H9 (cell line): ENCODE measurements at places on chromosomes 4 and X. TPM values are rescaled to one million over a fixed set of nuclear protein-coding genes. Genes with fewer than 3 reads are reported as not detected.

DNA sequence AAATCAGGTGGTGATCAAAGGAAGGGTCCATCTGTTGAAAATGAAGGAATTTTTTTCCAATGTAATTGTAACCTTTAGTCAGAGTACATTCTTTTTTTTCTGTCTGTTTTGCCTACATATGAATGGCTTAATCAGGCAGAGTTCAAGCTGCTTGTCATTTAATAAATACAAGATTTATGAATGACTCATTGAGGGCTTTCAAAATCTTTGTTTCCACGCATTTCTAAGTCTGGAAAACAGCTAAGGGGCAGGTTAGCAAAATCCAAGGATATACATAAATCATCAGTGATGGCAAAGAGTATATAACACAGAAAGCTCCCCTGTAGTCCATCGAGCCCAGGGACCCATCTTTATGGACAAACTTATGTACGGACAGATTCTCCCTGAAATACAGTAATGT lies 1.8 kb downstream of the CA5B start:
- H3K27ac ChIP-seq: no peak overlapping the region
- no peak overlapping the region for H3K4me3 ChIP-seq
- peaks cover 4% of the 10 kb centered on the region; the same call in 1 of the 2 replicates for H3K4me1 ChIP-seq
- DNase-seq: no peak
- no peaks in the 10 kb centered on the region for H3K36me3 ChIP-seq
- H3K27me3 ChIP-seq: no peaks in the 10 kb centered on the region

DNA sequence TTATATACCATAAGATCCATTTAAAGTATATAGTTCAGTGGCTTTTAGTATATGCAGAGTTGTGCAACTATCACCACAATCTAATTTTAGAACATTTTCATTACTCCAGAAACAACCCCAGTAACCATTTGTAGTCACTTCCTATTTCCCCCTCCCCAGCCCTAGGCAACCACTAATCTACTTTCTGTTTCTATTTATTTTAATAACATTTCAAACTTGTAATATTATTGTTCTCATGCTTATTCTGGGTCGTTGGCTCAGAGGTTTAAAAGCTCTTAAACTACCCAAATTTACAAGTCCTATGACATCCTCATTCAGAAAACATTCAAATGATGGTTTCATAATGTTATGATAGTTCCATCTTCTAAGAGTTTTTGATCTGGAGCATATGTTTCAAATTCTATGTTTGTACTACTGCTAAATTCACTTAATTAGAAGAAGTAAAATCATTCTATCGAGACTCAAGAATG lies 18.4 kb downstream of the XIAP start:
- H3K27ac ChIP-seq: no peak overlapping the region
- H3K4me1 ChIP-seq: no peaks in the 10 kb centered on the region
- no peak for DNase-seq

GRCh38 chr4:28488021-28488420 lies 1627.4 kb downstream of the STIM2 start:
- H3K27me3 ChIP-seq: no peaks in the 10 kb centered on the region
- no peak overlapping the region for H3K27ac ChIP-seq
- no peak overlapping the region for H3K4me3 ChIP-seq
- H3K4me1 ChIP-seq: peaks cover 5% of the 10 kb centered on the region
- no peak for DNase-seq
- H3K36me3 ChIP-seq: no peaks in the 10 kb centered on the region

GRCh38 chr4:21953653-21954052 lies 5.1 kb upstream of the KCNIP4 start:
- no peaks in the 10 kb centered on the region; the same call in 2 of the 3 replicates for H3K36me3 ChIP-seq
- no peaks in the 10 kb centered on the region; the same call in 1 of the 2 replicates for H3K27me3 ChIP-seq
- no peak for DNase-seq
- no peak overlapping the region for H3K27ac ChIP-seq
- no peaks in the 10 kb centered on the region for H3K4me1 ChIP-seq

MAGEA2B gene
- total RNA-seq: not detected in 2 replicates

GRCh38 chr4:2642968-2643367 lies 106.5 kb downstream of the FAM193A start:
- H3K4me1 ChIP-seq: no peaks in the 10 kb centered on the region
- H3K27me3 ChIP-seq: no peaks in the 10 kb centered on the region
- no peak overlapping the region for H3K27ac ChIP-seq

SHROOM3 gene
- total RNA-seq: 27.0 and 27.6 TPM in 2 replicates

DNA sequence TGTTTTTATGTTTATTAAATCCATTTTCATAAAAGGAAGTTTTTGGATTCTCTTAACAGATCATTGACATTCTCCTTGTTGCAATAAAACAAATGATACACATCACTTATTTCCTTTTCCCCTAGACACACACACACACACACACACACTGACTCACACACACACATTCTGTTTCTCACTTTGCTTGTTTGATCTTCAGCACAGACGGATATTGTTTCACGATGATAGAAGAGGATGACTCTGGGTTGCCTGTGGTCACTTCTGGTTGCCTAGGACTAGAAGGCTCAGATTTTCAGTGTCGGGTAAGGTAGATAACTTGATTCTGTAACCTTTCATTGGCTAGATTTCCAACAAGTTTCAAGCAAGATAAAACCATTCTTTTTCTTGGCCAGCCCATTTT lies 356.8 kb downstream of the BMPR1B start:
- no peaks in the 10 kb centered on the region for H3K4me1 ChIP-seq
- no peak for DNase-seq
- no peaks in the 10 kb centered on the region for H3K27me3 ChIP-seq

MAGEC2 gene
- not detected in 2 replicates for total RNA-seq

DNA sequence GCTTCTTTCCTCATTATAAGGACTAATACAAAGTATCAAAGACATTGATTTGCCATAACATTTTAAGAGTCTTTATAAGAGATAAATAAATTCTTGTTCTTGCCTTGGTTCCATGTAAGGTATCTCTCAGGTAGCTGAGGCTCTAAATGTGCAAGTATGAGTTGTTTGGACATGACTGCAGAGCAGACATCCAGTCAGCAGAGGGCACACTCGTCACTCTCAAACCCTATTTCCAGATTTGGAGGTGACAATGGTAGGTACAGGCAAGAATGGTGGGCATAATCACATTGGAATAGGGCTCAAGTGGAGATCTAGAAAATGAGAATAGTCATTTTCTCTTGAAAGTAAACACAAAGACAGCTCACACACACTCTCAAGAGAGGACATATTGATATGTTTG lies 133.3 kb upstream of the ZIC3 start:
- peaks cover 3% of the 10 kb centered on the region; the same call in 1 of the 3 replicates for H3K36me3 ChIP-seq
- H3K4me3 ChIP-seq: no peak overlapping the region
- peaks cover 6% of the 10 kb centered on the region; the same call in 1 of the 2 replicates for H3K4me1 ChIP-seq

DNA sequence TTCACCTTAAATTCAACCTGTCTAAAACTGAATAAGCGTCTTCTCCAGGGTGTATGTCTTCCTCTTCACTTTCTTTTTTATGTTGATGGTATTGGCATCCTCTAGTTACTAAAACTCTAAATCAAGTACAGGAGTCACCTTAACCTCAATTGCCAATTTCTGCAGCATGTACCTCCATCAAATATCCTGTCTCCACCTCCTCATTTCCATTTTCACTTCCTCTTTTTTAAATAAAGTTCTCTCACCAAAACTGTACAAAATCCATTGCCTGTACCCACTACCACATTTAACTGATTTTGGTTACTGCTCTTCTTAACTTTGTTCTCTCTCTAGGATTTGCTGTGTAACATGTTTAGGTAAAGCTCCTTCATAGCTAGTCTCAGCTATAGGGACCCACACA lies 9.2 kb upstream of the NPFFR2 start:
- no peak overlapping the region for H3K4me3 ChIP-seq
- no peaks in the 10 kb centered on the region; the same call in 1 of the 2 replicates for H3K4me1 ChIP-seq
- no peak overlapping the region for H3K27ac ChIP-seq
- no peak for DNase-seq
- H3K36me3 ChIP-seq: no peaks in the 10 kb centered on the region
- no peaks in the 10 kb centered on the region for H3K27me3 ChIP-seq

- no peaks in the 10 kb centered on the region for H3K4me1 ChIP-seq
- DNase-seq: no peak
- H3K36me3 ChIP-seq: no peaks in the 10 kb centered on the region; the same call in 2 of the 3 replicates
- no peak overlapping the region for H3K4me3 ChIP-seq
- H3K27me3 ChIP-seq: no peaks in the 10 kb centered on the region
- H3K27ac ChIP-seq: no peak overlapping the region
These were observed 7.8 kb upstream of the WDR1 start for GRCh38 chr4:10124167-10124930.

DNA sequence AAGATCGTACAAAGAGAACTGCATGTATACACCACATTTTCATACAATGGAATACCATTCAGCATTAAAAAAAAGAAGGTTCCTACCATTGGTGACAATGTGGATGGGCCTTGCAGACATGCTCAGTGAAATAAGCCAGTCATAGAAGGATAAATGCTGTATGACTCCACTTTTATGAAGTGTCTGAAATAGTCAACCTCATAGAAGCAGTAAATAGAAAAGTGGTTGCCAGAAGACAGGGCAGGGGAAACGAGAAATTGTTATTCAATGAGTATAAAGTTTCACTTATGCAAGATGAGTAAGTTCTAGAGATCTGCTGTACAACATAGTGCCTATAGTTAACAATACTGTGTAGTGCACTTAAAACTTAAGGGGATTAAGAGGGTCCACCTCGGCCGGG lies 257.5 kb upstream of the FTHL17 start:
- no peaks in the 10 kb centered on the region for H3K27me3 ChIP-seq
- no peak overlapping the region for H3K27ac ChIP-seq
- no peak overlapping the region for H3K4me3 ChIP-seq
- H3K4me1 ChIP-seq: no peaks in the 10 kb centered on the region
- no peak for DNase-seq

DNA sequence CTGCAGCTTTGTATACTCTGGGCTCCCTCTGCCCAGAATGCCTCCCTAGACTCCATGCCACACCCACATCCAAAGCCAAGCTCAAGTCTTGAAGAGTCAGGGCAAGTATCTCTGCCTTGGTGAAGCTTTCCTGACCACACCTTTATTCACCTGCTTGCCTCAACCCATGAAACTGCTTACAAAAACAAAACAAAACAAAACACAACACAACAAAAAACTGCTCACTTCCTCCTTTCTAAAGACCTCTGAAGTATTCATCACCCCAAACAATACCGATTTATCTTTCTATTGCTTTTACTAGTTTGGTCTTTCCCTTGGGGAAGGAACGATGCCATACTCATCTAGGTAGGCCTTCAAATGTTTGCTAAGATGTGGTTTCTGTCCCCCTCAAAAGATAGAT lies 45.0 kb downstream of the TMEM165 start:
- no peak overlapping the region for H3K27ac ChIP-seq
- DNase-seq: no peak
- no peaks in the 10 kb centered on the region for H3K27me3 ChIP-seq
- H3K4me3 ChIP-seq: no peak overlapping the region
- H3K36me3 ChIP-seq: peaks cover 32% of the 10 kb centered on the region
- H3K4me1 ChIP-seq: no peaks in the 10 kb centered on the region

GRCh38 chrX:108267557-108267956 lies 170.7 kb downstream of the COL4A6 start:
- H3K36me3 ChIP-seq: no peaks in the 10 kb centered on the region; the same call in 2 of the 3 replicates
- no peak overlapping the region for H3K27ac ChIP-seq
- H3K4me3 ChIP-seq: no peak overlapping the region
- DNase-seq: no peak
- H3K4me1 ChIP-seq: no peaks in the 10 kb centered on the region

DNA sequence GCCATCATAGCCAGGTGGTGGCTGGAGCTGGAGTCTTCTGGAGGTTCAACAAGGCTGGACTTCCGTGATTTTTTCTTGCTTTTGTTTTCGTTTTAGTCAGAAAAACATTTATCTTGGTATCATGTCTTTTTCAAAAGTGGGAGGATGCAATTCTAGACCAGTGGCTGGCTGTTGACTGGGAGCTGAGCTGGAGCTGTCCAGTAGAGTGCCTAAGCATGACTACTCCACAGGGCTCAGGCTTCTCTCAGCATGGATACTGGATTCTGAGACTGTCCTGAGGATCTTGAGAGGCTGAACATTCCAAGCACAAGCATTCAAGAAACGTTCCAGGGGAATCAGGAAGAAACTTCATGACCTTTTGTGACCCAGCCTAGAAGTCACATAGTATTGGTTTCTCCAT lies 598.1 kb downstream of the MID1IP1 start:
- no peak for DNase-seq
- 0 out of 2 replicates have a peak, but pooled peaks cover 2% of the 10 kb centered on the region for H3K36me3 ChIP-seq
- H3K4me3 ChIP-seq: no peak overlapping the region
- no peak overlapping the region for H3K27ac ChIP-seq
- no peaks in the 10 kb centered on the region for H3K4me1 ChIP-seq

GRCh38 chr4:185445209-185445608 lies 19.4 kb upstream of the UFSP2 start:
- H3K4me1 ChIP-seq: no peaks in the 10 kb centered on the region
- no peak overlapping the region for H3K4me3 ChIP-seq
- no peaks in the 10 kb centered on the region; the same call in 1 of the 2 replicates for H3K27me3 ChIP-seq
- DNase-seq: no peak
- no peaks in the 10 kb centered on the region for H3K36me3 ChIP-seq

DNA sequence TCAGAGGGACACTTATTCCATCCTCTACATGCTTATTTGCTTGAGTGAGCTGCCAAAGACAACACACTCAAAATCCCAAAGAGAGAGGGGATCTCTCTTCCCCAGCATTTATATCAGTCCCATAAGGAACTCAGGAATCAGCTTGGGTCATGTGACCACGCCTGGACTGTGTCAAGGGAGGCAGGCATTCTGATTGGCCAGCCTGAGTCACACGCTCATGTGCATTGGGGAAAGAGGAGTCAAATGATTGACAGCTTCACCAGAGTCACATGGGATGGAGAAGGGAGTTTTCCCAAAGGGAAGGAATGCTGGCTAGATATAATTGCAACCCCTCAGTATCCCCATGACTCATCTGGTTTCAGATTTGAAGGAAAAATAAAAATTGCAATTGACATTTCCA lies 49.0 kb downstream of the RWDD4 start:
- DNase-seq: no peak
- H3K27ac ChIP-seq: no peak overlapping the region
- H3K4me1 ChIP-seq: no peaks in the 10 kb centered on the region; the same call in 1 of the 2 replicates
- H3K27me3 ChIP-seq: no peaks in the 10 kb centered on the region
- no peak overlapping the region for H3K4me3 ChIP-seq
- no peaks in the 10 kb centered on the region for H3K36me3 ChIP-seq

EDNRA gene
- total RNA-seq: 0.75 and 1.6 TPM in 2 replicates

ATOH1 gene
- total RNA-seq: not detected in 2 replicates

TLR6 gene
- 0.07 and 0.11 TPM in 2 replicates for total RNA-seq

GRCh38 chr4:148312956-148313490 lies 129.2 kb downstream of the NR3C2 start:
- no peak overlapping the region for H3K4me3 ChIP-seq
- DNase-seq: no peak
- no peaks in the 10 kb centered on the region for H3K36me3 ChIP-seq
- no peak overlapping the region for H3K27ac ChIP-seq
- no peaks in the 10 kb centered on the region for H3K27me3 ChIP-seq
